Activated CD4-positive, alpha-beta T cell treated with anti-CD3 and anti-CD28 coated beads, Interleukin-2, amount 10 ng/mL, durations not matched to agents 7 days and 5 days (primary cell): ENCODE measurements at places on chromosomes 7 and 10. TPM values are rescaled to one million over a fixed set of nuclear protein-coding genes. Genes with fewer than 3 reads are reported as not detected.
A peak's percentile ranks its signal among the peaks of the same experiment; 100 is the strongest.

DNA sequence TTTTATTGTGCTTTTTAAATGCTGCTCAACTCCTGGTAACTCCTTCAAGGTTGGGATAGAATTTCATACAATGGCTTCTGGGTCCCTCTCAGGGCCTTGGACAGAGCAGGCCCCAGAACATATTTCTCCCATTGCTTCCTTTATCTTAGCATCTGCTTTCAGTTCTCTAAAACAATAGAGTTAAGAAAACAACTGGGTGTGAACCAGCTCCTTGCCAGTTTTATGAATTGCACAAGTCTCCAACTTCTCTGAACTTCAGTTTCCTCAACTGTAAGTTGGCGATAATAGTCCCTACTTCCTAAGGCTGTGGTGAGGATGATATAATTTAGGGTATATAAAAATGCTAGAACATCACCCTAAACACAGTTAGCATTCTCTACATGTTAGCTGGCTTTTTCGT is 77.0 kb upstream of the INHBA start:
- DNase-seq = no peak

DNA sequence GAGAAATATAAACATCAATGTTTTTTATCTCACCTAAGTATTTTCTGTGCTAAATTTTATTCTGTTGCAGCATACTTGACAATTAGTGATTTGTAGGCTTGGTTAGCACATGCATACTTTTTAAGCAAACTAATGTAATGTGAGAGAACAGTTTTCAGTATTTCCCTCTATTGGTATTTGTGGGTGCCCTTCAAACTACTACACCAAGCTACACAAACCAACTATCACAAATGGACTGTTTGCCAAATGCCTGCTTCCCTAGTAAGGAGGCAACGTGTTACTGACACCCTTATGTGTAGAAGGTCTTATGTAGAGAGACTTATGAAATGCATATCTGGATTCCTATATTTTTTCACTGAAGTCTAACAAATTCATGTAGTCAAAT is 98.4 kb upstream of the FZD1 start:
- DNase-seq = no peak

DNA sequence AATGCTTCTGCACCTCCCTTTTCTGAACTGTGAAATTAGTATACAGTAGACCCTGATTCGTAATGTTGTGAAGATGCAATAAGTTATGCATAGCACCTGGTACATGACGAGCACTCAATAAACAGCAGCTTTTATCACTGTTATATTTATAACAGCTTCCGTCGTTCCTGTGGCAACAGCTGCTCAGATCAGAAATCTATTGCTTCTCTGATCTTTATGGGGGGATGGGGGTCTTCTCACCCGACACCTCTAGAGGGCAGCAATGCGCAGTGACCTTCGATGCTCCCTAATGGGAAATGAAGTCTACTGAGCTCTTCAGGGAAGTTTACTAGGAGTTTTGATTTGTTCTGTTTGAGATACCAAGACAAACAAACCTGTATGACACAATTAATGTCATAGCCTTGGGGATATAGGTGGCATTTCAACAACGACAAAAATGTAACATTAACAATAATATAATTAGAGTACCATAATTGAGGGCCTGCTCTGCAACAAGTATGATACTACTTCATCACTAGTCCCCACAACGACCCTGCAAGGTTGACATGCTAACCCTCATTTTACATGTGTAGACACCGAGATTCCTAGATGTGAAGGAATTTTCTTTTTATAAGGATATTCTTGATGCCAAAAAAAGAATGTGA is 289.6 kb downstream of the SFMBT2 start:
- peak; percentile 79 for DNase-seq

DNA sequence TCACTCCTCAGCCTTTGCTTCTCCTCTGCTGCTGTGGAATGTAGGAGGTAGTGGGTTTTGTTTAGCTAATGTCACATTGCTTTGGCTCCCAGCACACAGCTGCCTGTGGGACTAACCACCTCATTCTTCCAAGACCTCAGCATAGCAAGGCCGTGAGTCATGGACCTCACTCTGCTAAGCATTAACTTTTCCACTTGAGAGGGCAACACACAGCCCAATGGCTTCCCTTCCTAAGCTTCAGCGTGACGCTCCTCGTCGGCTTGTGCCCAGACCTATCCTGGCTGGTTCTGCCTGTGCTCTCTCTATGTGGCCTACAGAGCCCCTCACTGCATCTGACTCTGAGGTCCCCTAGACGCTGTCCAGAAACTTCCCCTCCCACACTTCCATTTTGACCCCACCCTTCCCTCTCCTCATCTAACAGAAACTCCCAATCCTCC is 23.3 kb downstream of the MYOF start:
- DNase-seq = no peak

DNA sequence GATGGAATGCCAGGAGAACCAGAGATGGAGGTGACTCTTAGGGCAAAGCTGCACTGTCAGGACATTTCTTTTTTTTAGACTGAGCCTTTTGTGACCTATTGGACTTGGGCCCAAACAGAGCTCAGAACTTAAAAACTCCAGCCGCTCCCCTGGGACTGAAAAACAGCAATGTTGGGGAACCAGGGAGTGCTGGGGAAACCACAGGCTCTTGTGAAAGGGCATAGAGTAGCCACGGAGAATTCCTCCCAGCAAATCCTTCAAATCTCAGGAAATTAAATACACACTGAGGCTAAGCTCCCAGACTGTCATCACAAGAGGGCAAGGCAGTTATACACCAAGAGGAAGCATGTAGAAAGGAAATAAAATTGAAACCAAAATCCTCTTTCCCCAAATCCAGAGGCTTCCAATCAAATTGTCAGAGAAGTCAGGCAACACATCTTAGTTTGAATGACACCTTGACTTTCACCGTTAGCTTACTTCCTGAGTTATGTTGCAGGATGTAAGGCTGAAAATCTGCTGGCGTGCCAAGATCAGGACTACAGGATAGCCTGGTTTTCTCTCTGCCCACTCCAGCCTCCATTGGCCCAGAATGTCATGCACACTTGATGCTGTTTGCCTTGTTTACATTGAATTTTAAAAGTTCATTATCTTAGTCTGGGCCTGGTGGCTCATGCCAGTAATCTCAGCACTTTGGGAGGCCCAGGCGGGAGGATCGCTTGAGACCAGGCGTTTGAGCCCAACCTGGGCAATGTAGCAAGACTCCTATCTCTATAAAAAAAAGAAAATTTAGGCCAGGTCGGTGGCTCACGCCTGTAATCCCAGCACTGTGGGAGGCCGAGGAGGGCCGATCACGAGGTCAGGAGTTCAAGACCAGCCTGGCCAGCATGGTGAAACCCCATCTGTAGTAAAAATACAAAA is 2.6 kb upstream of the RFC2 start:
- no peak for DNase-seq

The RBM20 gene
- total RNA-seq = not detected

The SDHAF3 gene
- total RNA-seq = 19.2 TPM

- DNase-seq = no peak
These were observed 1111.4 kb downstream of the SORCS1 start for GRCh38 chr10:106053061-106053460.

DNA sequence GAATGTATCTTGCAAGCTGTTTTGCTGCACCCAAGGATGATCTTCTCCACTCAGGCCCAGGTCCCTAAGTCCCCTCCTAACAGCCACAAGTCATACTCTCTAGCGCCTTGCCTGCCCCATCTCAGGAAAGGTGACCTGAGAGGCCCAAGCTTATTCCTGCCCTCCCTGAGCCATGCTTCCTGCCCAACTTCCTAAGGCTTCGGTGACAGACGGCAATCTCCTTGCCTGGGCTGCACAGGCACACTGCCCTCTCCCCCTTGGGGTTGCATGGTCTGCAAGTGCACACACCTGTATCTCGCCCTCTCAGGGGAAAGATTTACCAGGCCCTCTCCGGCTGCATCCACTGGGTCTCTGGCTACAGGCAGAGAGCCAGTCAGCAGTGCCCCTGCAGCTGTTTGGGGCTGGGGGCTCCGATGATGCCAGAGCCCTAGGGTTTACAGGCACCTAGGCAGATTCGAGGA is 771 bp upstream of the ADIRF start:
- DNase-seq = no peak

GRCh38 chr10:127990846-127991542 is 84.1 kb downstream of the PTPRE start:
- peak; percentile 41 for DNase-seq

The IDI1 gene
- total RNA-seq = 47.1 TPM

The SYPL1 gene
- total RNA-seq = 36.7 TPM

GRCh38 chr7:90188281-90188680 is 23.3 kb upstream of the STEAP2 start:
- DNase-seq = no peak

The STEAP4 gene
- total RNA-seq = not detected

The TAC1 gene
- not detected for total RNA-seq

The OR9A2 gene
- total RNA-seq = not detected

The NRAP gene
- total RNA-seq = not detected

DNA sequence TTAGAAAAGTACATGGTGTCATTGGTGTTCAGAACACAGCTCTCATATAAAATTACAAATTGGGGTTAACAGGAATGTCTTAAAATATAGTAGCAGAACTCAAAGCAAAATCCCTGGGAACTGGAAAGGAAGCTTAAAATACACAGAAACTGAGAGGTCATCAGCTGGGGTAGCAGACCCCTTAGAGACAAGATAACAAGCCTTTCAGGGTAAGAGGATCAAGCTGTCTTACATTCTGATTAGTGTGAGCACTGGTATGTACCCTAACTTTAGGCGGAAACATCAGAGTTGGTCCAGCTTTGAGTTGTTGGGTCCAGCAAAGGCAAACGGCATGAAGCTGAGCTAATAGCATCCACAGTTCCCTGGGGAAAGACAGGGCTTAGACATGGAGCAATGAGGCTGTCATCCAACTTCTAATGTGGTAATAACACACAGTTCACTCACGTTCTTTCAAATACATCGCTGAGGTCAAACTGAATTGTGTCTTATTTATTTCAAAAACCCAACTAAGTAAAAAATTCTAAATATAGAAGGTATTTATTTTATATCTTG is 32.6 kb downstream of the ARHGAP21 start:
- no peak for DNase-seq

DNA sequence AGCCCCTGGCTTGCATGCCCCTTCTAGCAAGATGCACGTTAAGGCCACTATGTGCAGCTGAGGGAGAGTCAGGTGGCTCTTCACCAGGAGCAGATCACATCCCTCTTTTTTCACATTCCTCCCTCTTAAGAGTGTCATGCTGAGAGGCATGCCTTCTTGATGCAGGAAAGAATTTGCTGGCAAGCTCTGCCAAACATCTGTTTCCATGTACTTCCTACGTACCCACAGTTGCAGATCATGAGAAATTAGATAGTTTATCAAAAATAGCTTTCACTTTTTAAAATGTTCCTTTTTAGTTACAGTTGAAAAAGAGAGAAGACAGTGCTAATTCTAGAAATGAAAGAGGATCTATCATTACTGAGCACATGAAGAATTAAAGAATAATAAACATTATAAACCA is 79.7 kb upstream of the ZNF722 start:
- no peak for DNase-seq

DNA sequence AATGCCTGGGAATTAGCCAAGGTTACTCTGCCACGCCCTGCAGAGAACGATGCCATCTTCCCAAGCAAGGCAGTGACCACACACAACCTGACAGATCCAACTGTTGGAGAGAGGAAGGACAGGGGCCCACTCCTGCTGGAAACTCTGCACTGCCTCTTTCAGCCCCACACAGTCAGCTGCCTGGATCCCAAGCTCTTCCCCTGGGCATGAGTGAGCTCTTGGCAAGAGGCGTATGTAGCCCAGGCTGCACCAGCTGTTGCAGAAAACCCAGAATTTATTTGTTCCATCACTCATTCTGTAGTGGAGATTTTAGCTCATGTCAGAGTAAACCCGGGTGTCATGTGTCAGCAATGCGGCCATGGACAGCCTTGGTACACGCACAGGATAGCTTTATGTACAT is 135.1 kb upstream of the TRIM24 start:
- DNase-seq = no peak

The CALY gene
- total RNA-seq = not detected

DNA sequence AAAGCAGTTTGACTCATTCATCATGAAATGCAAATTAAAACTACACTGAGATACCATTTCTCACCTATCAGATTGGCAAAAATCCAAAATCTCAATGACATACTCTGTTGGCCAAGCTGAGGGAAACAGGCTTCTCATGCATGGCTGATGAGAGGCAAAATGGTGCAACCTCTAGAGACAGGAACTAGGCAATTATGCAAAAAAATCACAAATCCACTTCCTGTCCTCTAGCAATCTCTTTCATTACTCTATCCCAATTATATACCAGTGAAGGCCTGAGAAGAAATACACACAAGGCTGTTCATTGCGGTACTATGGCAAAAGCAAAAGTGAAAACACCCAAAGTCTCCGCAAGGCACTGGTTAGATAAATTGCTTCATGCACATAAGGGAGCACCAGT is 25.9 kb upstream of the PTPRN2 start:
- DNase-seq = no peak

The ELN gene
- not detected for total RNA-seq

The ANXA8L1 gene
- total RNA-seq = 0.15 TPM

DNA sequence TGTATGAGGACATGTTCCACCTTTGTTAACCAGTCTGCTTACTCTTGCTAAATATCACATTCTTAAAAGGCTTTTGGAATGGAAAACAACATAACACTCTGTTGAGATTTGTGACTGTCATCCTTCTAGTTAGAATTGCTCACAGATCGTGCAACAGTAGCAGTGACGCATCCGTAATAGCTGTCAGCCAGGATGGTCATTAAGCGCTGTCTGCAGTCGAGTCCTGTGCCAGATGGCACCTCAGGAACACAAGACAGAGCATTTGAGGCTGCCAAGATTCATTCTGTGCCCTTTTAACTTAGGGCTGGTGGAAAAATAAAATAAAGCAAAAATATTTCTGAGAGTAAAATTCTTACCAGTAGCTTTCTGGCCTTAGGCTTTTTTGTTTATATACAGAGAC is 348.6 kb downstream of the ANKRD7 start:
- no peak for DNase-seq

GRCh38 chr10:33945051-33945450 is 610.6 kb upstream of the NRP1 start:
- no peak for DNase-seq

DNA sequence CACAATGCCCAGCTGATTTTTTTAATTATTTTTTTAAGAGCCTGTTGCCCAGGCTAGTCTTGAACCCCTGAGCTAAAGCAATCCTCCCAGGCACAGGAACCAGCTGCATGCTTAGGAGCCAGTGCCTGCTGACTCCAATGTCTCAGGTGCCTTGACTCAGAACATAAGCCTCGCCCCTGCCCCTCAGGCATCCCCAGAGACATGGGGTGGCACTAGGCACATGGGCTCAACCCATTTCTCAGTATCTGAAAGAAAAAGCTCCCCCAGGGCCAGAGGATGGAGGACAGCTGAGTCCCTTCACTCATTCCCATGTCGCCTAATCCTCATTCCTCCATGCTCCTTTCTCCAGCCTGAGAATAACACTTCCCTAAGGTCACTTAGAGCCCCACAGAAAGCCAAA is 39.1 kb downstream of the KCNH2 start:
- DNase-seq = no peak
